ENCODE measurements at places on chromosomes 2 and 18.

DNA sequence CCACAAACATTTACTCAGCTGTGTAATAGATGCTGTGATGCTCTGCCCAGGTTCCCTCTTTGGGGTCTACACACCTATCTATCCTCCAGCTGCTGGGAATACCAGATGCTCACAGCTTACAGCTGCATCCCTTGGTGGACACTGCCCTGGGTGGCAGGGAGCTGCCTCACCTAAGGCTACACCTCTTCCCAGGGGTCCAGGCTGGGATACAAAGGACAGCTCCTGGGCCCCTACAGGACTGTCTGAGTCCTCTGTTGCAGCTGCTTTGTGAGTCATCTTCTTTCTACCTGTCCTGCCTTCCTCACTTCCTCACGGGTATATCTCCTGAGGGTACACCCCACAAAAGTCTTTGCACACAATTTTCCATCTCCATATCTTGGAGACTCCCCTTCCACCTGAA is 27.6 kb downstream of the THNSL2 start:
- DNase-seq = no peak

- DNase-seq = no peak
Measured at GRCh38 chr2:148813603-148814065, 61.4 kb upstream of the KIF5C start.

GRCh38 chr2:216072473-216072872 is 9.1 kb downstream of the PECR start:
- DNase-seq = no peak

DNA sequence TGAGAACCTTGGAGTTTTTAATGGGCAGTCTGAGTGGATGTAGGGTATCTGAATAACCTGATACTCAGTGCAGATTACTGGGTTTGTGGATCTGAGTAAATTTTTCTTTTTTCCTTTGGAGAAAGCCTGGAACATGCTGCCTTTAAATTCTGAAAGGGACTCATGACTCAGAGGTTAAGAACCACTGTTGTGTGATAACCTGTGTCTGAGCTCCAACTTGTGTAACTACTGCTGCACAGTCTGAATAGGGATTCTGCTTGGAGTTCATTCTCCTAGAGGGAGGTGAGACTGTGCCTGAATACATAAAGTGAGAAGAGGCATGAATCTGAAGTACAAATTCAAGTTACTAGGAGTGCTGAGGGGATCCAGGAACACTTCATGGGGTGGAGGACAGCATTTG is 36.2 kb downstream of the KDM3A start:
- no peak for DNase-seq

GRCh38 chr2:112915300-112916144 is 4.6 kb downstream of the IL37 start:
- no peak for DNase-seq

GRCh38 chr2:66270247-66270646 is 164.7 kb upstream of the MEIS1 start:
- no peak for DNase-seq

DNA sequence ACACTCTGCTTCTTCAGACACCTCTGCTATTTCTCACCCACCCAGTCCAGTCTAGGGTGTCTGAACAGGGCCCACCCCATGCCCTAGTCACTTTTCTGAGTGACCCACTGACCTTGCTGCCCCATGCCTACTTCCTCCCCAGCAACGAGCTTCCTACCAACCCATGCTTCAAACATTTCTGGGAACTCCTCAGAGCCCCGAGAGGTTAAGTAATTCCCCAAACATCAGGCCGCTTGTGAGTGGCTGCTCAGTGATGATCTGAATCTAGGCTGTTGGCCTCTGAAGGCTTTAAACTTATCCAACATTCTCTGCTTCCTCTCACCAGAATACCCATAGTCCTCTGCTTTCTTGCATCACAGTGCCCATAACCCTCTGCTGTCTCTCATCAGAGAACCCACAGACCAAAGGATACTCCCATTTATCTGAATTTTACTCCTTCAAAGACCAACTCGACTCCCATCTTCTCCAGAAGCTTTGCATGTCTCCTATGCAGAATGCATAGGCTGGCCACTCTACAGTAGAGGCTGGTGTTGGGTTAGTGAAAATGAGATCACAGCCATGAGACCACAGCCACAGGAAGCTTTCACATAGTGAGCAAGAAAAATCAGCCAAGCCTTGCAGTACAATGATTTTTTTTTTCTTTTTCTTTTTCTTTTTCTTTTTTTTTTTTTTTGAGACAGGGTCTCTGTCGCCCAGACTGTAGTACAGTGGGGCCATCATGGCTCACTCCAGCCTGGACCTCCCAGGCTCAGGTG is 309.5 kb upstream of the LYPD1 start:
- no peak for DNase-seq

- DNase-seq = no peak
Measured at GRCh38 chr2:16006537-16007166, 66.3 kb downstream of the MYCN start.

- DNase-seq = peak; percentile 72
Measured at GRCh38 chr2:134917360-134917865, 1.2 kb upstream of the CCNT2 start.

GRCh38 chr2:191636235-191636543 is 41.7 kb upstream of the NABP1 start:
- no peak for DNase-seq

GRCh38 chr2:235098736-235099494 is 147.1 kb downstream of the SH3BP4 start:
- DNase-seq = no peak

- DNase-seq = no peak
Measured at GRCh38 chr18:40056079-40056692, 1898.8 kb upstream of the PIK3C3 start.

GRCh38 chr18:74282755-74283554 is 8.8 kb downstream of the CYB5A start:
- no peak for DNase-seq

GRCh38 chr2:181723731-181724130 is 43.4 kb upstream of the NEUROD1 start:
- no peak for DNase-seq

GRCh38 chr2:169361706-169362117 is 622 bp downstream of the LRP2 start:
- no peak for DNase-seq

- no peak for DNase-seq
Measured at GRCh38 chr18:79809482-79810192, 11.9 kb downstream of the KCNG2 start.

All from NCI-H1417 (cell line).